ENCODE measurements at places on chromosomes 3 and 15.
A peak's percentile ranks its signal among the peaks of the same experiment; 100 is the strongest.

GRCh38 chr15:74156678-74157411 is 16.7 kb upstream of the ISLR start:
- DNase-seq, result no peak

DNA sequence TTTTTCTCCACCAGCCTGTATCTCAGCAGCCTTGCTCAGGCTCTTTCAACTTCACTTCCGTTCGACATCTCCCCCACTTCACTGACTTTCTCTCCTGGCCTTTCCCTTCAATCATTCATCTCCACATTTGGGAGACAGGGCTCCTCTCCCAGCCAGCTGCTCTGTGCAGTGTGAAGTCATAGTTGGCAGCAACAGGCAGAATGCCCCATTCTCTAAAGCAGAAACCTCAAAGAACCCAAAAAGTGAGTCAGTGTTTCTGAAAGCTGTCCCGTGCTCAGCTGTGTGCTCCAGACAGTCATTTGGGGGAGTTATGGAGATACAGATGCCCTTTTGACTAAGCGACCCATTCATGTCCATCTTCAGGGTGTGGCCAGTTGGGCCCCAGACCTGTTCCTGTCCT is 54.3 kb downstream of the NTRK3 start:
- DNase-seq, result no peak

DNA sequence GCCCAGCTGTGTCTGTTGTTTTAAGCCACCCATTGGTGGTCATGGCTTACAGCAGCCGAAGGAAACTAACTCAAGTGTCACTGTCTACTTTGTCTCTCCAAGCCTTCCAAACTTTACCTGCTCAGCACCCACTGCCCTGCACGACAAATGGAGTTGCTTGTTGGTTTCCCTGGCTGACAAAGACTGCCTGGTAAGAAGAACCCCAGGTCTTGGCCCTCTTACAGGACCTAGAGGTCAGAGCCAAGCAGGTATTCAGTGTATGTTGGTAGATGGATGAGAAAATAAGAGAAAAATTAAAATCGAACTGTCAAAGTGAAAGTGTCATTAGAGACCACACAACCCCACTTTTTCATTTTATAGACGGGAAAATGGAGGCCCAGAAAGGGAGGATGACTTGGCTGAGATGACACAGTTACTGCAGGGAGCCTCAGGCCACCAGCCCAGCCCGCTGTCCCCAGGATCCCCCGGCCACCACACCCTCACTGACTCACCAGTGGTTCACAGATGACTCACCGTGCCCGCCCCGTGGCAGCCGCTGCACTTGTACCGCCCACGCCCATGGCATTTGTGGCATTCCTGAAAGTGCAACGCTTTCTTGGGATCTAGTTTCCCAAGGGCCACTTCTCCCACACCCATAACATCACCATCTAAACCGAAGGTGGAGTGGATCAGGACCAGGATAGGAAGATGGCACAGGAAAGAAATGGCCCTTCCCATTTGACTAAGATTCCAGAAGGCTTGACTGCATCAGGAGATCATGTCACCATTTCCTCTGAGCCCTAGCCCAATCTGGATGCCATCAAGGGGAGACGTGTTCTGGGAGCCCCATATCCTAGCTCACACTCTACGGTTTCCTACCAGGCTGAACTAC is 15.2 kb downstream of the SSUH2 start:
- DNase-seq, result peak; percentile 38

- DNase-seq, result no peak
Measured at GRCh38 chr3:122148941-122149627, 34.4 kb upstream of the CASR start.

- DNase-seq, result peak; percentile 18
Measured at GRCh38 chr15:83845230-83845629, 191.3 kb downstream of the ADAMTSL3 start.

DNA sequence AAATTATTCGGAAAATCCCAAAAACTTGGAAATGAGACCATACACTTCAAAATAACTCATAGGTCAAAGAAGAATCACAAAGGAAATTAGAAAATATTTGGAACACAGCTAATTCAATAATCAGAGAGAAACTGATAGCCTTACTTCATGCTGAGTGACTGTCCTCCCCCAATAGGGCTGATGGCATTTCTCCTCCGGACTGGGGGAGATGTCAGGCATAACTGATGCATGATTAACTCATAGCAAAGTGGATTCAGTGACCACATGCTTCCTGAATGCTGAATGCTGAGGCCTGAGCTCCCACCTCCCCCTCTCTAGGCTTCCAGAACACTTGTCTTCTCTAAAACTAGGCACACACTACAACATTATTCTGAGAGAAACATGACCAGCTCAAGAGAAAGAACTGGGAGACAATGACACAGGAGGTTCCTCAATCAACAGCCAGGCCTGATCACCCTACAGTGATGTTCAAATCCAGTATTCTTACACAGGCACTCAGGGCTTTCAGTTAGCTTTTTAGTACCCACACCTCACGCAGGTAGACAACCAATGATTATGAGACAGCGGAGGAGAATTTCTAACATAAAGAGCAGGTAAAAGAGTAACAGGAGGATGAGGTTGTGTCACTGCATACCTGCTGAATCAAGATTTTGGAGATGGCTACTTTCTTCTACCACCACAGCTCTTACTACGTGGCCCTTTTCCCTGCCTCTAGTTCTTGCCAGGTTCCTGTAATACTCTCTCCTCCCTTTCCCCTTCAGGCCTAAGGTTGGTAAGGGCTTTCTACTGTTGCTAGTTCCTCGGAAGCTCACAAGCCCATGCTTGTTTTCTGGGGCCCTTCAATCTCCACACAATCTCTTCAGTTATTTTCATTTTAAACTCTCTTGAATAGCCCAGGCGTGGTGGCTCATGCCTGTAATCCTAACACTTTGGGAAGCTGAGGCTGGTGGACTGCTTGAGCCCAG is 96.1 kb downstream of the FMN1 start:
- DNase-seq, result peak; percentile 15

- no peak for DNase-seq
Measured at GRCh38 chr3:81033684-81034083, 727.8 kb downstream of the GBE1 start.

GRCh38 chr3:23239211-23240068 is 36.3 kb downstream of the UBE2E2 start:
- no peak for DNase-seq

DNA sequence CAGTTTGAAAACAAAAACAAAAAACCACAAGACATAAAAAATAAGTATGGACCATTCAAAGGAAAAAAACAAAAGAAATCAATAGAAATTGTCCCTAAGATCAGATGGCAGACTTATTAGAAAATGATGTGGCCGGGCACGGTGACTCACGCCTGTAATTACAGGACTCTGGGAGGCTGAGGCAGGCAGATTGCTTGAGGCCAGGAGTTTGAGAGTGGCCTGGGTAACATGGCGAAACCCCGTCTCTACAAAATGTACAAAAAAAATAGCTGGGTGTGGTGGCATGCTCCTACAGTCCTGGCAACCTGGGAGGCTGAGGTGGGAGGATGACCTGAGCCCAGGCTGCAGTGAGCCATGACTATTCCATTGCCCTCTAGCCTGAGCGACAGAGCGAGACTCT is 16.6 kb downstream of the SPCS1 start:
- DNase-seq, result no peak

DNA sequence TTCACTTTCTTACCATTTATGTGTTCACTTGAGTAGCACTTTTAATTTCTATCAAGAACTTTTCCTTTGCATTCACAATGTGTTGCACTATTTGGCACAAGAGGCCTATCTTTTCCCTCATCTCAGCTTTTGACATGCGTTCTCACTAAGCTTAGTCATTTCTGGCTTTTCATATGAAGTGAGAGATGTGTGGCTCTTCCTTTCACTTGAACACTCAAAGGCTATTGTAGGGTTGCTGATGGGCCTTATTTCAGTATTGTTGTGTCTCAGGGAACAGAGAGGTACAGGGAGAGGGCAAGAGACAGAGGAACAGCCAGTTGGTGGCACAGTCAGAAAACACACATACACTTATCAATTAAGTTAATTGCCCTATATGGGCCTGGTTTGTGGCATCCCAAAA is 127.4 kb upstream of the MLF1 start:
- no peak for DNase-seq

- DNase-seq, result no peak
Measured at GRCh38 chr15:62482785-62483429, 317.8 kb upstream of the C2CD4B start.

DNA sequence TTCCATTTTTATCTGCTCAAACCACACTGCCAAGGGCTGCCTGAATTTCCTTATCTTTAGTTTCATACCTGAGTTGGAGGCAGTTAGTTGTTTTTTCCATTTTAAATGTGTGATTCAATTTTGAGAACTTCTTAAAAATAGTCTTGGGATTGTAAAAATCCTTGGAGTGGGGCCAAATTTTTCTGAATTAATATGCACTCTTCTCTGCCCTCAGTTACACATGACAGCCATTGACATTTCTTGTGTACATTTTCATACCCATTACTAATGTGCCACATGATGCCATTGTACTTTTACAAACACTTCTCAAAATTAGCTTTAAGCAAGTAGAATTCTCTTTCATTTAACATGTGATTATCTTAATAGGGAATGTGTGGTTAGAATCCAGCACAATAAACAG is 141.7 kb downstream of the C3orf38 start:
- DNase-seq, result no peak

- DNase-seq, result no peak
Measured at GRCh38 chr3:72384602-72385001, 463.6 kb downstream of the SHQ1 start.

DNA sequence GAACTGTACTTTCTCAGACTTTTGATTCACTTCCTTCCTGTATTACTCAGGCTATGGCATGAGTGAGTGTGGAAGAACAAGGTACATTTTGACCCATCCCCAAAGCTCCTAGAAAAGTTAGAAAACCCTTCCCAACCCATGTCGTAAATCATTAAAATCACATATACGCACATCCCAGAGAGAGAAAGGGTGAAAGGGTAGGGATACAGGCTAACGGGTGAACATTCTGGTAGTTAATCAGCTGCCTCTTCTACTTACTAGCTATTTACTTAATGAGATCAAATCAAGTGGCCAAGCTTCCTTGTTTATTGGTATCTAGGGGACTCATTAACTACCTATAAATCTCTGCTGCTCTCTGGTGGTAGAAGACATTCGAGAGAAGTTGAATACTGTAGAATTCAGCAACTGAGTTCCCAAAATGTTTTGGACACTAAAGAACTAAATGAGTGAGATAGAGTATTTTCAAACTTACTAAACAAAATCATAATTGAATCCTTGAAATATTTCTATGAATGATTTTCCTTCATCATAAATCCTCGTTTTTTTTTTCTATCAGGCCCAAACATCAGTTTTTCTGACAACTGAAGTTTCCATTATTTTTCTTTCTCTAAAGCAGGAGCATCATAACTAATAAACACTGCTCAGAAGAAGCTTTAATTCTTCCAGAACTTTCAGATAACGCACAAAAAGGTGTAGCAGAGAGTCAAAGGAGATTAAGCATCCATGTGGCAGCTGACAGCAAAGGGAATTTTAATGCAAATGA is 124.2 kb downstream of the IMPG2 start:
- DNase-seq, result peak; percentile 57

DNA sequence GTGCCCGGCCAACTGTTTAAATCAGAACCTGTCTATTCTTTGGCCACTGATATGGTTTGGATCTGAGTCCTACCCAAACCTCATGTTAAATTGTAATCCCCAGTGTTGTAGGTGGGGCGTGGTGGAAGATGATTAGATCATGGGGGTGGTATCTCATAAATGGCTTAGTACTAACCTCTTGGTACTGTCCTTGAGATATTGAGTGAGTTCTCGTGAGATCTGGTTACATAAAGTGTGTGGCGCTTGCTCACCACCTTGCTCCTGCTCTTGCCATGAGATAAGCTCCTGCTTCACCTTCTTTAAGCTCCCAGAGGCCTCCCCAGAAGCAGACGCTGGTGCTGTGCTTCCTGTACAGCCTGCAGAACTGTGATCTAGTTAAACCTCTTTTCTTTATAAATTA is 42.4 kb downstream of the REC114 start:
- no peak for DNase-seq

GRCh38 chr3:15635121-15635661 is 33.6 kb downstream of the BTD start:
- peak; percentile 93 for DNase-seq

DNA sequence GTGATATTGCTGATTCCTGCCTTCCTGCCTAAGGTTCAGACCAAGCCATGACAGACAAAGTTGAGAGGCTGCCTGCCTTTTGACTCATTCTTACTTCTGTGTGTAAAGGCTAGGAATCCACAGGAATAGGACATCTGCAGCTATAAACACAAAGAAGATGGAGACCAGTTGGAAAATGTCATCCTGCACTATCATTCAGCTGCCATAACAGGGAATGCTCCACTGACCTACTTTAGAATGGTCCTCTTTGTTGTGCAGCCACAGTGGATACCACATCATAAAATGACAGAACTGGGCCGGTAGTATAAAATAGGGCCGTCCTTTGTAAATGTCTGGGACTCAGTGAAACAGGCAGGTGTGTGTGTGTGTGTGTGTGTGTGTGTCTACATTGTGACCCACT is 75.1 kb downstream of the STAC start:
- DNase-seq, result no peak

DNA sequence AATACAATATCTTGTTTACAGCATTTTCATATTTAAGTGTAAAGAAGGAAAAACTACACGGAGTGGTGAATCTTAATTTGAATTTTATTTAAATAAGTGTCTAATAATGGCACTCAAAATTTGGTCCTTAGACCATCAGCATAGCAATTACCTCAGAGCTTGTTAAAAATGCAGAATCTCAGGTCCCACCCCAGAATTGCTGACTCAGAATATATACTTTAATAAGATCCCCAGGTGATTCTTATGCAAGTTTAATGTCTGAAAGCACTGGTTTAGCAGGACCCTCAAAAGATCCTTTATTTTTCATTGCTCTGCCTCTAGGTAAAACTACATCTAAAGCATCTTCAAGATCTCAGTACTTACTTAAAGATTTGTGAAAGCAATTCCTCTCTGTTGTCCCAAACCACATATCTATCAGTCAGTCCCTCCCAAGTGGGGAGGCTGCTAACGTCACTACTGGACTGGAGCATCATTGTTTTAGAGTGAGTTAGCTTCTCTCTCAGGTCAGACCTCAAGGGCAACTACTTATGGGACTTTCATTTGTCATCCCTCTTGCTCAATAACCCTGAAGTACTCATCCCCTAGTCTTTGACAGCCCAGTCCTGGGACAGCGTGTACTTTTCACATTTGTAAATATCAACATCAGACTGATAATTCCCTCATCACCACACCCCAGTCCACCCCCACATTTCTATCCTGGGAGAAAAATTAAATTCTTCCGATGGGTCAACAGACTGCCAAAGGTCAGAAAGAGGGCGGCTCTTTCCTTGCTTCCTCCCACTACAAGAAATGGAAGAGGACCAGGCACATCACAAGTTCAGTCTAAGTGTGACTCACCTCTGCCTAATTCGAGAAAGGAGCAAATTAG is 76.7 kb downstream of the CBLB start:
- peak; percentile 50 for DNase-seq

GRCh38 chr3:49411535-49411967 is 225 bp downstream of the RHOA start:
- no peak for DNase-seq

DNA sequence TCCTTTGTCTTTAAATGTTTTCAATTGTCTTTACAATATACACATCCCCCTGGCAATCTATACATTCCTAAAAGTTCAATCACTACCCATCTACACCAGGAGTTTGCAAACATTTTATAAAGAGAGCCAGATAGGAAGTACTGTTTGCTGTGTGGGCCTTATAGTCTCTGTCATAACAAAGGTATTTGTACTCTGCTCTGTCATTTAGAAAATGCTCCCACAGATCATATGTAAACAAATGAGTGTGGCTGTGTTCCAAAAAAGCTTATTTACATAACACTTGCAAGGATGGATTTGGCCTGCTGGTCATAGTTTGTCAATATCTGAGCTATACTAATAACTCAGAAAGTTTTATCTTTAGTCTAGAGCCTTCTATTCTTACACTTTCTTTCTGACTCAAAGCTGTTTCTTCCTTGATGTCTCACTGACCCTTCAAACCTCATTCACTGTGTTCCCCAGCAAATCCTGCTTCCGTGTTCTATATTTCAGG is 511.9 kb downstream of the GBE1 start:
- DNase-seq, result no peak
